ENCODE measurements at places on chromosomes 2 and 18.

GRCh38 chr2:236642584-236643291 lies 73.1 kb downstream of the ACKR3 start:
- no peak for DNase-seq

GRCh38 chr18:77708826-77709506 lies 459.3 kb downstream of the GALR1 start:
- DNase-seq: no peak

GRCh38 chr2:226888378-226888965 lies 52.6 kb downstream of the RHBDD1 start:
- DNase-seq: no peak

DNA sequence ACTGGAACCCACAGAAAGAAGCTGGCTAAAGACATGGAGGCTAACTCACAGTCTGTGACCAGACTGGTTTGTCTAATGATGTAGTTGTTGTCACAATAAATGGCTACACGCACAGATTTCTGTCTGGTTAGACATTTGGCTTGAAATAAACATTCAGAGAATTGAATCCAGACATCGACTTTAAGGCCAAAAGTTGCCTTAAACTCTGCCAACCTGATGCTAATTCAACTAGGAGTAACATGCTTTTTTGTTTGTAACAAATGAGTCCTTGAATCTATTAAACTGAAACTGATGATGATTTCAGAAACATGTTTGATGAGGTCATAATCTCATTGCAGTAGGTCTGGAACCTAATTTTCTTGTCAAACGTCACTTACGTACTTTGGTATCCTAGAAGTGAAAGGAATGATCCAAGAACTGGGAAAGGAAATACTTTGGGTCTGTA lies 123.8 kb downstream of the ERBB4 start:
- DNase-seq: no peak

DNA sequence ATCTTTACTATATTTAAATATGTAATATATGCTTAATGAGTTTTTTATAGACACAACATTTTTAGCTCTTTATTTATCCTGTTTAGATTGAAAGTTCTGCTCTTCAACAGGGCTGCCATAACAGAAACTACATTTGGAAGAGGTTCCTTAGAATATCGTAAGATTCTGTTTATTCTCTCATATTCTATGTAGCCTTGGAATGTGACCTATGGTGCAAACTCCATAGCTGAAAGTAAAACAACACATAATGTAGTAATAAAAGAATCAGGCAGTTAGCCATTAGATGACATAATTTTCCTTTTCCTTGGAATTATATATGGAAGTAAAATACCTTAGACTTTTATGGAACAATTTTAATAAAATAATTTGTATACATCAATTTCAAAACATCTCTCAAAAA lies 91.3 kb downstream of the ZNF804A start:
- DNase-seq: no peak

DNA sequence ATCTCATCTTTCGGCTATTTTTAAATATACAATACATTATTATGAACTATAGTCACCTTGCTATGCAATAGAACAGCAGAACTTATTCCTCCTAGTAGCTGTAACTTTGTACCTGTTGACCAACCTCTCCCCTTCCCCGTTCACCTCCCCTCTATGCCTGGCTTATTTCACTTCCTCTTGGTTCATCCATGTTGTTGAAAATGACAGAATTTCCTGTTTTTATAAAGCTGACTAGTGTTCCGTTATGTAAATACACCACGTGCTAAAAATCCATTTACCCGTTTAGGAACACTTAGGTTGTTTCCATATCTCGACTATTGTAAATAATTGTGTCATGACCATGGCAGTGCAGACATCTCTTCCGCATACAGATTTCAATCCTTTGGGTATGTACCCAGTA lies 10.3 kb downstream of the ALPI start:
- no peak for DNase-seq

- DNase-seq: no peak
Observed at GRCh38 chr2:119160361-119160990, 1.9 kb upstream of the C1QL2 start.

DNA sequence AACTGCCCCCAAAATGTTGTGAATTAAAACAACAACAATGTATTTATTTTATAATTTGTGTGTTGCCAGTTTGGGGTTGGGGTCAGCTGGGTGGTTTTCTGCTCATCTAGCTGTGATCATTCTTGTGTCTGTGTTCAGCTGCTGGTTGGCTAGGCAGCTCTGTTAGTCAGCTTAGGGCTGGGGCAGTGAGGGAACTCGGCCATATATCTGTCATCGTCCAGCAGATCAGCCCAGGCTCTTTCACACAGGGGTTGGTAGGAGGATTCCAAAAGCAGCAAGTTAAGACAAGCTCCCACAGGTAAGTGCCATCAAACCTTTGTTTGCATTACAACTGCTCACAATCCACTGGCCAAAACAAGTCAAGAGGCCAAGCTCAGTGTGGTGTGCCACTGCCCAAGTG lies 121.5 kb downstream of the LPIN1 start:
- no peak for DNase-seq

DNA sequence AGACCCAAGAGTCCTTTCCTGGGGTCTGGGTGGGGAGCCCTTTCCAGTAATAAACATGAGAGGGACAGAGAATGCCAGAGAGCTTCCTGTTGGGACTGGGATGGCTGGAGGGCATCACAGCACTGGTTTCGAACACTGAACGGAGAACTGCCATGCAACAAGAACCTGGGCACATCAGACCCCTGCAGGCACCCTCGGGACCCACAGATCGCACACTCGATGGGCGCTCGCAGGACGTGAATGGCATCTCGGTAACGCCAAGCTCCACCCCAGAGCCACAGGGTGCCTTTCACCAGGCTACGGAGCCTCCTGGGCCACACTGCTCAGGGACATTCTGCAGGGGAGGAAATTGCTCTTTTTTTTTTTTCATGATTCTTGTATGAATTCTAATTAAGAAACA lies 25.1 kb downstream of the SLC66A2 start:
- DNase-seq: no peak

Measured in activated naive CD8-positive, alpha-beta T cell treated with anti-CD3 and anti-CD28 coated beads for 36 hours (primary cell).